ENCODE measurements at places on chromosomes 5 and 9.

GRCh38 chr9:3028535-3028934, 184.6 kb upstream of the PUM3 start:
- DNase-seq = no peak

DNA sequence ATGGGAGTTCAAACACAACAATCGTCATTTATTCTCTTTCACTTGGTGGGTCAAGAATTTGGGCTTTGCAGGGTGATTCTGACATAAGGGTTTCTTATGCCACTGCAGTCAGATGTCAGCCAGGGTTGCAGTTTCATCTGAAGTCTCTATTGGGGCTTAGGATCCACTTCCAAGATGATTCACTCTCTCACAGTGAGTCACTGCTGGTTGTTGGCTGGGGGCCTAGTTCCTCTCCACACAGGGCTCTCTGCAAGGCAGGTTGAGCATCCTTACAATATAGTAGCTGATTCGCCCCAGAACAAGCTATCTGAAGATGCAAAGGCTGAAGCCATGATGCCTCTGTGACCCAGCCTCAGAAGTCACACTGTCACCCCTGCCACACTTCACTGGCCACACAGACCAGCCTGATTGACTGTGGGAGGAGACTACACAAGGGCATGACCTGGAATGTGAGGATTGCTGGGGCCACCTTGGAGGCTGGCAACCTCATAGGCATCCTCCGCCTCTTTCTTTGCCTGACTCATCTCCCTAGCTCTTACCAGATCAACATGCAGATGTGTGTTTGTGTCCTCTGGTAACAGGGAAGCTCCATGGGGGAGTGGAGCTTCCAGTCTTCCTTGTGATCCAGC, 4.5 kb upstream of the CARD19 start:
- peak; percentile 98 for DNase-seq

GRCh38 chr5:140590861-140591260, 26.2 kb downstream of the SLC35A4 start:
- no peak for DNase-seq

DNA sequence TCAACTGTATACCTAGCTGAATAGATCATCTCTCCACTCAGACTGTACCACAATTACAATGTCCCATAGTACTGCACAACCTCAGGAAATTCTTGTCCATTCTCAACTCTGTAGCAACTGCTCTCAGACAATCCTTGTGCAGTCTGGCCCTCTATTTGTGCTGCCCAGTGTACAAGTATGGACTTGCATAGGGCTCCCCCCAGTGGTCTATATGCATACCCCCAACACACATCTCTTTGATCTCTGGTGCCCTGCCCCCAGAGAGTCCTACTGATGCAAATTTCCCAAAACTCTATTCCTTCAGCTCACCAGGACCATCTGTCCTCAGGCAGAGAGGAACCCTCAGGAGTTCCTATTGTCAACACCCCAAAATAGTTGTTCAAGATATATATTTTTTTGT, 205.3 kb downstream of the SLCO4C1 start:
- peak; percentile 18 for DNase-seq

GRCh38 chr5:104540448-104540847, 977.9 kb upstream of the NUDT12 start:
- peak; percentile 22 for DNase-seq

DNA sequence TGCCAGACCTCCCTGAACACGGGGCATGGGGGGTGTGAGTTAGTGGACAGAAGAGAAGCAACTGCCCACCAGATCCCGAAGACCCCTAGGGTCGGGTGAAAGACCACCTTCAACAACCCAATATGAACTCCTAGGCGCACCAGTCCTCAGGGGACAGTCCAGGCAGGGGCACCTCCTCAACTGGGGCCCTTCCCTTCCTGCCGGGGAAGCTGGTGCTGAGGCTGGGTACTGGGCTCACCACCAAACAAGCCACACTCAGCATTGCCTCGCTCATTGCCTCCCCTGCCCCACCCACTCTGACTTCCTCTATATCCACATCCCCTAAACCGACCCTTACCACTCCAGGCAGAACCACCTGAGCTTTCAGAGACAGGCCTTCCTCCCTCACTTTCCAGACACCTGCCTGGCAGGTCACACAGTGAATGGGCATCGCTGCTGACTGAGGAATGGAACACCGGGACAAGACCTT, 42.5 kb downstream of the SEMA4D start:
- DNase-seq = no peak

- DNase-seq = no peak
Measured at GRCh38 chr9:121844562-121844961, 193.1 kb downstream of the DAB2IP start.

DNA sequence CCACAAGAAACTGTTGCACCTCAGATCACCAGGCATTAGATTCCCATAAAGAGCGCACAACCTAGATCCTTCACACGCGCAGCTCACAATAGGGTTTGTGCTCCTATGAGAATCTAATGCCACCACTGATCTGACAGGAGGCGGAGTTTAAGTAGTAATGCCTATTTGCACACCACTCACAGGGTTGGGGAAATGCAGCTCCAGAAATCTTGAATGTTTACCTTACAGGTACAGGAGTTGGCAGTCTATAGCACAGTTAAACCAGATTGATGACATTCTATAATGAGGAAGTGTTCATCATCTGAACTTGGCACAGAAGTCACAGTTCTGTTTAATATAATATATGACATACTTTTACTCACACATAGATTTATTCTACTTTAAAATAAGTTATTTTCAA, 732.2 kb upstream of the ZNF608 start:
- no peak for DNase-seq

DNA sequence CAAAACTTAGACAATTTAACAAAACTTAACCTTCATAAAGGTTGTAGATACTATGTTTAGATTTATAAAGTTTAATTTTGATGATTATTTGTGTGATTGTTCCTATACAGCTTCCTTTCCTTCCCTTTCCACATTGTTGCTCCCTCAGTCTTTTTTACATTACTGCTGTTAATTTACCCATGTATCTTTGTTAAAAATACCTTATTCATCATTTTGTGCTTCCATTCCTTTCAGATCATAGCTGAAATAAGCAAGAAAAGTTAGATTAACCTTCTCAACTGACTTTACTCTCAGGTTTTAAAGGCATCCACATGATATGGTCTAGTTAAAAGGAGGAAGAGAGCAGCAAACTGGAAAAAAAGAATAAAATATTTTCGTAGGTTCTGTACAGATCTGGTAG, 2.0 kb downstream of the SMAD5 start:
- no peak for DNase-seq

- peak; percentile 53 for DNase-seq
Measured at GRCh38 chr5:136014049-136015002, 14.5 kb upstream of the TGFBI start.

DNA sequence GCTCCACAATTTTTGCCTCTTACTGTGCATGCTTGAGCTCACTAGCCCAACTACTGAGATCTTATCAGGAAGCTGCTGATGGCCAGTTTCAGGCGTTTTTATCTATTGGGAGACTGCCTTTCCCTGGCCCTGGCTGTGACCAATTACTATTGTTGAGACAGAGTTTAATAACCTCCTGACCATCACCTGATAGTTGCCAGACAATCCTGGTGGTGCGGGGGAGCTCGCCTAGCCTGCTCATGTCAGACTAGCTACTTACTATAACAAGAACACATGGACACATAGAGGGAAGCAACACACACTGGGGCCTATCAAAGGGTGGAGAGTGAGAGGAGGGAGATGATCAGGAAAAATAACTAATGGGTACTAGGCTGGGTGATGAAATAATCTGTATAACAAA, 13.0 kb upstream of the OXCT1 start:
- DNase-seq = no peak

DNA sequence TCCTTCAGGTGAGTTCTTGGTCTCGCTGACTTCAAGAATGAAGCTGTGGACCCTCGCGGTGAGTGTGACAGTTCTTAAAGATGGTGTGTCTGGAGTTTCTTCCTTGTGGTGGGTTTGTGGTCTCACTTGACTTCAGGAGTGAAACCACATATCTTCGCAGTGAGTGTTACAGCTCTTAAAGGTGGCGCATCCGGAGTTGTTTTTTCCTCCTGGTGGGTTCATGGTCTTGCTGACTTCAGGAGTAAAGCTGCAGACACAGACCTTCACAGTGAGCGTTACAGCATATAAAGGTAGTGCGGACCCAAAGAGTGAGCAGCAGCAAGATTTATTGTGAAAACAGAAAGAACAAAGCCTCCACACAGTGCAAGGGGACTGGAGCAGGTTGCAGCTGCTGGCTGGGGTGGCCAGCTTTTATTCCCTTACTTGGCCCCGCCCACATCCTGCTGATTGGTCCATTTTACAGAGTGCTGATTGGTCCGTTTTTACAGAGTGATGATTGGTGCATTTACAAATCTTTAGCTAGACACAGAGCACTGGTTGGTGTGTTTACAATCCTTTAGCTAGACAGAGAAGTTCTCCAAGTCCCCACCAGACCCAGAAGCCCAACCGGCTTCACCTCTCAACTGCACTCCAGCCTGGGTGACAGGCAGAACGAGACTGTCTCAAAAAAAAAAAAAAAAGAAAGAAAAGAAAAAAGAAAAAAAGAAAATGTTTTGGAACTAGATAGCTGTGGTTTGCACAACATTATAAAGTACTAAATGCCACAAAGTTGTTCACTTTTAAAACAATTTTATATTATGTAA, 9.1 kb upstream of the ERMP1 start:
- DNase-seq = no peak

DNA sequence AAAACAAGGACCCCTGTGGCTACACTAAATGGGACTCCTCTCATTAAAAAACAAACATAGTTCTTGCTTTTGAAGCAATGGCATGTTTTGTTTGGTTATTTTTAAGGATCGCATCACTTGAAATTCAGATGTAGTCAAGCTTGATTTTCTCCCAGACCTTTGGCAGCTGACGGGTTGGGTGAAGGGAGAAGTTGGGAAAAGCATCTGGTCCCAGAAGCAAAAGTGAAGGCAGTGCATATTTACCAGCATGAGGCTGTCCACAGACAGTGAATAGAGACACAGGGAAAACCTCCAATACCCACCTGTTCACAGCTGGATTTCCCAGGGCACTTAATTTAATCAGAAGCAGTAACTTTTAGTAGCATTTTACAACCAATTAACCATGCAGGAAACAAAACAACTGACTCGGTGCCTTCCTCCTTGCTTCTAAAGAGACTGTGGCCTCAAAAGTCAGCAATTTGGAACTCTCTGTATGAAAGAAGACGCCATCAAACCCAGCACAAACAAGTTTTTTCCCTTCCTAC, 245.4 kb downstream of the EBF1 start:
- DNase-seq = no peak

DNA sequence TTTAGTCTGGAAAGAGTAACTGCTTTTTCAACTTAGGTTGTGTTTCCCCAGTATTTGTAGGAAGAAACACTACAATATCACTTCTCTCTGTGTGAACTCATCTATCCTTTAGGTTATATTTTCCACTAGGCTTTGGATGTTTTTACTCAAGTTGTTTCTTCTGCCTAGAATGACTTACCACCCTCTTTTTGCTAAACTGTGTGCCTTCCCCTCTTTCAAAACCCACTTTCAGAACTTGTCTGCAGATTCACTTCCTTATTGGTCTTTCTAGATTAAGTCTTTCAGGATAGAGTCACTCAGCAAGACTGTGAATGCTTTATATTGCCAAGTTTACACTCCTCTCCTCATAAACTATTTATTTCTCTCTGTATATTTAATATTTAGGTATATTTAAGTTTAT, 14.2 kb upstream of the CAST start:
- no peak for DNase-seq

- no peak for DNase-seq
Measured at GRCh38 chr5:131224387-131225201, 39.3 kb upstream of the CDC42SE2 start.

DNA sequence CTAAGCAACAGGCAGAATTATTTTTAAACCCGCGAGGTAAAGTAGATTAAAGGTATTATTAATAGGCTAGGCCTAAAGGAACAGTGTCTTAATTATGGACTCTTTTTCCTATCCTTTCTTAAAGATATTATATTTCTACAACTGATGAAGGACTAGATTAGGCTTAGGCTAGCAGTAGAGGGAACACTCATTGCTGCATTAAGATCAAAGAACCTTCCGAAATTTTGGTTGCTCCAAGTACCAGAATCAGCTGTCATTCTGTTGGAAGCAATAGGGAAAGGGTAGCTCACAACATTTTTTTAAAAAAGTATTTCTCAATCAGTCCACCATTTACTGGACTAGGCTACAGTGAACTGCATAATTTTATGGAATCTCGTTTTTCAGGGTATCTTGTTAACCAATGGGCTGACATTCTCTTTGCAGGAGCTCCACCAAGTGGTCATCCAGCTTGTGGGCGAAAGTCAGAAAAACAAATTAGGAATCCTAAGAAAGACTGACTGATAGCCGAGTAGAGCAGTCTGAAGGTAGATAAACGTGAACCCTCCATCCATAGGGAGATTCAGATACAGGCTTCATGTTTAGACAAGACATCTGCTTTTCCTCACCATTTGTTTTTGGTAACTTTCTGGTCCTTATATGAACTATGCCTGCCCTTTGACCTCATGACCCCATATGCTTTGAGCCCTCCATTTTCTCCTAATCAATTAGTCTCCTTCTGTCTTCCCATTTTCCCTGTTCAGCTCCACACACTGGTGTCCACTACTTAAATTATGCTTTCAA, 103.6 kb upstream of the CHD1 start:
- DNase-seq = peak; percentile 72

DNA sequence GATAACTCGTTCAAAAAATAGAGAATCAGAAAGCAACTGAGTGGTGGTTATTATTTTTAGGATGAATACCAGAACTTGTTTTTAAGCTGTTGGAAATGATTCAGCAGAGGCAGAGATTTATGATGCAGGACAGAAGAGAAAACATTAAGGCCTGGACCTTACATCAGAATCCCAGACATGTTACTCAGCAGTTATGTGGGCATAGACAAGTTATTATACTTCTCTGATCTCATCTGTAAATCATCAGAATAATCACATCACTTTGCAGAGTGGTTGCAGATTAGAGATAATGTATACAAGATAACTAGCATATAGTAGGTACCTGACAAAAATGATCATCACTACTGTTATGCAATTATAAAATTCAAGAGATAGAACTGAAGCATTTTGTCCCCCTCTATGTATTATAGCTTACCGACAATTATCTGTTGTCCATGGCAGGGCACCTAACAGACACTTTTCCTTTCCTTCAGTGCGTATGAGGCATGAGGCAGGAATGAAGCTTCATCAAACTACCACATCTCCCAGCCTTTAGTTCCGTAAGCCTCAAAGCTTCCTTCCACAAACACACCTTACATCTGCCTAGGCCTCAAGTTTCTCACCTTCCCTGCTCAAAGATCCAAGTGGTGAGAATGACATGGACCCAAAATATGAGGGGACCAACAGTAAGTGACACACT, 165.9 kb downstream of the DENND1A start:
- peak; percentile 46 for DNase-seq

DNA sequence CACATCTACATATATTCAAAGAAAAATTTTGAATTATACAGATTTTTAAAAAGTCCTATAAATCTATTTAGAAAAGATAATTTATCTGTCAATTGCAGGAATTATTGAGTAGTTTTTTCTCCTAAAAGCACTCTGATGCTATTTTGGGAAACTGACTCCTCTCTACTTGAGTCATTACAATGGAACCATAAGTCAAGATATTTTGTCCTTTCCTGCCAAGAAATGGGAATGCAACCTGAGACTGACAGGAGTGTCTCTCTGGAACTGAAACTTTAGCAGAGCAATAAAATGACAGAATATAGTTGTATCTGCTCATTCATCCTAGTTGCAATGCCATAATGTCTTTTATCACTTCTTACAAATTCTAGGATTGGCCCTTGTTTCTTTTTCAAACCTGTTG, 48.6 kb downstream of the CARTPT start:
- no peak for DNase-seq
